ENCODE measurements at places on chromosomes 3 and 15. TPM values are rescaled to one million over a fixed set of nuclear protein-coding genes. Genes with fewer than 3 reads are reported as not detected.

Gene C2CD4B
- total RNA-seq = not detected

DNA sequence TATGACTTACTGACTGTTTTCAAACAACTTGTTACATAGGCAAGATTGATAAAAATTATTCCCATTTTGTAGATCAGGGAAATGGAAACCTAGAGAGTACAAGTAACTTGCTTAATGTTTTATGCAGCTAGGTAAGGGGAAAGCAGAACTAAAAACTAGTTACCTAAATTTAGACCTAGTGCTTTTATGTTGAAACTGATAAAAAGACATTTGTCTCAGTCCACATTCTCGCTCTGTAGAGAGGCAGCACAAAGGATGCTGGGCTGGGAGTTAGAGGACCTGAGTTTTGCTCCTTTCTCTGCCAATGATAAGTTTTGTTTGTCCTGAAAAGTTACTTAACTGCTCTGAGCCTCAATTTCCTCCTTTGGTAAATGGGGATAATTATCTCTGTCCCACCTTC is 17.4 kb downstream of the TIMP4 start:
- no peak overlapping the region for H3K4me3 ChIP-seq
- H3K27ac ChIP-seq = no peak overlapping the region
- no peak for DNase-seq

- no peaks in the 10 kb centered on the region for H3K4me1 ChIP-seq
- no peak overlapping the region for H3K4me3 ChIP-seq
- DNase-seq = no peak
- no peaks in the 10 kb centered on the region for H3K27me3 ChIP-seq
Measured at GRCh38 chr3:39062180-39062579, 10.4 kb downstream of the WDR48 start.

- H3K27ac ChIP-seq = no peak overlapping the region
- no peaks in the 10 kb centered on the region for H3K27me3 ChIP-seq
- no peak for DNase-seq
- no peaks in the 10 kb centered on the region for H3K4me1 ChIP-seq
- no peak overlapping the region for H3K4me3 ChIP-seq
- peaks cover 1% of the 10 kb centered on the region for H3K36me3 ChIP-seq
Measured at GRCh38 chr3:110971010-110971601, 100.5 kb upstream of the NECTIN3 start.

Gene SLC51A
- total RNA-seq = not detected

GRCh38 chr3:128383316-128384235 is 83.1 kb downstream of the DNAJB8 start:
- H3K27ac ChIP-seq = peak overlapping the region; percentile 93
- no peaks in the 10 kb centered on the region for H3K27me3 ChIP-seq
- H3K4me3 ChIP-seq = no peak overlapping the region
- H3K4me1 ChIP-seq = peaks cover 79% of the 10 kb centered on the region
- DNase-seq = peak; percentile 69
- H3K36me3 ChIP-seq = peaks cover 2% of the 10 kb centered on the region

- H3K27ac ChIP-seq = no peak overlapping the region
- no peaks in the 10 kb centered on the region for H3K4me1 ChIP-seq
- no peak overlapping the region for H3K4me3 ChIP-seq
- no peaks in the 10 kb centered on the region for H3K36me3 ChIP-seq
Measured at GRCh38 chr3:43194069-43194468, 88.2 kb upstream of the POMGNT2 start.

DNA sequence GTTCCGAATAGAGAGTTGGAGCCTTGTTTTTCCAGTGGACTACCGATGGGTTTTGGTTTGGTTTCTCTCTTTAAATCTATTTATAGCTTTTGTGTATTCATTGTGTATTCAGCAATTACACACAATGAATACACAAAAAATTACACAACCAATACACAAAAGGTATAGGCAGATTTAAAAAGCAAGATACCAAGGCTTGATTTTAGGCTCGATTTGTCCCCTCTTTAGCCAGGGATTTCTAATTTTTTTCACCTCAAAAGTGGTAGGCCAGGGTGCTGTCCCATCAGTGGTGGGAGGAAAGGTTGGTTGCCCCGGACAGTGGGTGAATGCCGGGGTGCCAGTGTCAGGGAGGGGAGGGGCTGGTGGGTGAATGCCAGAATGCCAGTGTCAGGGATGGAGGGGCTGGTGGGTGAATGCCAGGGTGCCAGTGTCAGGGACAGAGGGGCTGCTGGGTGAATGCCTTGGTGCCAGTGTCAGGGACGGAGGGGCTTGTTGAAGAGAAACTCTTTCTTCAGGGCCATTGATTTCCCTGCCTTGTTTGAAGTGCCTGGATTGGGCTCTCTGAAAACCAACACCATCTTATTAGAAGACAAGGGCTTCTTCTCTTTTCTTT is 186.2 kb downstream of the GOLGA6L6 start:
- peak; percentile 41 for DNase-seq
- peaks cover 13% of the 10 kb centered on the region for H3K36me3 ChIP-seq
- no peaks in the 10 kb centered on the region for H3K27me3 ChIP-seq
- H3K4me1 ChIP-seq = no peaks in the 10 kb centered on the region
- H3K4me3 ChIP-seq = no peak overlapping the region
- no peak overlapping the region for H3K27ac ChIP-seq

Gene FYTTD1
- total RNA-seq = 57.1 TPM

DNA sequence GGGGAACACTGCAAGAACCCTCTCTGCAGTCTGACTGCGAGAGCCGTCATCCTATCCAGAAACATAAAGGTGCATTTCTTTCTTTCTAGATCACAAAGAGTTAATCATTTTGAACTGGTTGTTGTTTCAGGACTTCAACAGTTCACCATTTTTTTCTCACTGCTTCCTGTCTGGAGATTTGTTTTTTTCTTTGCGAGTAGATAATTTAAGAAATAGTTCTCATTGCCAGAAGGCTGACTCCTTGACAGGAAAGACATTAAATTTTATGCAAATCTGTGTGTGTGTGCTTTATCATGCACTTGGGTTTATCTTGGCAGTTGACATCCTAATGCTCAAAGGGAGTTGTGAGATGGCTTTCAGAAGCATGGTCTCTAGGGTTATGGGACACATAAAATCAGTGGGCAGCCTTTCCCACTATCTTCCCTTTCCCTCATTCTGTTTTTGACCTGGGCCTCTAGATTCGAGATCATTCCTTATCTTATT is 123.5 kb upstream of the TBL1XR1 start:
- DNase-seq = no peak
- peaks cover 17% of the 10 kb centered on the region for H3K4me1 ChIP-seq
- peak overlapping the region; percentile 10 for H3K4me3 ChIP-seq
- H3K36me3 ChIP-seq = no peaks in the 10 kb centered on the region

DNA sequence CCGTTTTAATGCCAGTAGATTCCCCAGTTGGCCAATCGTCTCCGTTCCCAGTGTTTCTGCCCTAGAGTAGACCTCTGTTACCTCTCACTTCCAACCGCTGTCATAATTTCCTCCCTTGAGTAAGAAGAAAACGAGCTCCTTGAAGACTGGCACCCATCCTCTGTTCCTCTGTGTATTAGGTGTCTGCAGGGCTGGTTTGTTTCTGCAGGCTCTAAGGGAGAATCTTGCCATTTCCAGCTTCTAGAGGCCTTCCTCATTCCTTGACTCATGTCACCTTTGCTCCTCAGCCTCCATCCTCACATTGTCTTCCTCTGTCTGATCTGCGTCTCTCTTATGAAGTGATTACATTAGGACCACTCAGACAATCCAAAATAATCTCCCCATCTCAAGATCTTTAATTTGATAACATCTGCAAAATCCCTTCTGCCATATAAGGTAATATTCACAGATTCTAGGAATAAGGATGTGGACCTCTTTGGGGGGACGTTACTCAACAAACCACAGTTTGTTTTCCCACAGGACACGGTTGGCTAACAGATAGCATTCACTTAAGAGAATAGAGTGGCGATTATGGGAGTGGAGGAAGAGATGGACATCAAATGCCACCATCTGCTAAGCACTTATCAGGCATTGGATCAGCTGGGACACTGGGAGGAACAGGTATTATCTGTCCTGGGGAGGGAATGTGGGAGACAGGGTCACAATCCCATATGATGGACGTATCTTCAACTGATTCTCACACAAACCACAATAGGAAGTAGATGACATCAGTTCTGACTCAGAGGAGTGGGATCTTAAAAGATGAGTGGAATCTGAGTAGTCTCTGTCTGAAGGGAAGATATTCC is 17.1 kb downstream of the ARHGAP31 start:
- no peaks in the 10 kb centered on the region for H3K27me3 ChIP-seq
- no peaks in the 10 kb centered on the region for H3K4me1 ChIP-seq
- no peak overlapping the region for H3K4me3 ChIP-seq
- peaks cover 5% of the 10 kb centered on the region for H3K36me3 ChIP-seq
- H3K27ac ChIP-seq = no peak overlapping the region
- DNase-seq = no peak

- no peaks in the 10 kb centered on the region for H3K27me3 ChIP-seq
- H3K4me3 ChIP-seq = no peak overlapping the region
- H3K36me3 ChIP-seq = peaks cover 29% of the 10 kb centered on the region
- H3K4me1 ChIP-seq = no peaks in the 10 kb centered on the region
Measured at GRCh38 chr3:3154879-3155610, 24.4 kb downstream of the CRBN start.

GRCh38 chr3:46835054-46835453 is 28.2 kb downstream of the MYL3 start:
- peaks cover 16% of the 10 kb centered on the region for H3K4me1 ChIP-seq
- no peak overlapping the region for H3K27ac ChIP-seq
- peaks cover 21% of the 10 kb centered on the region for H3K36me3 ChIP-seq
- no peak for DNase-seq
